Left renal pelvis (tissue), 4 donors: ENCODE measurements at places on chromosomes 3 and 15. TPM values are rescaled to one million over a fixed set of nuclear protein-coding genes. Genes with fewer than 3 reads are reported as not detected.

ZKSCAN7 gene
- polyA plus RNA-seq, result 16.5 TPM

LPP gene
- polyA plus RNA-seq, result 21.3 TPM

ISLR gene
- 57.4 TPM for polyA plus RNA-seq

DNA sequence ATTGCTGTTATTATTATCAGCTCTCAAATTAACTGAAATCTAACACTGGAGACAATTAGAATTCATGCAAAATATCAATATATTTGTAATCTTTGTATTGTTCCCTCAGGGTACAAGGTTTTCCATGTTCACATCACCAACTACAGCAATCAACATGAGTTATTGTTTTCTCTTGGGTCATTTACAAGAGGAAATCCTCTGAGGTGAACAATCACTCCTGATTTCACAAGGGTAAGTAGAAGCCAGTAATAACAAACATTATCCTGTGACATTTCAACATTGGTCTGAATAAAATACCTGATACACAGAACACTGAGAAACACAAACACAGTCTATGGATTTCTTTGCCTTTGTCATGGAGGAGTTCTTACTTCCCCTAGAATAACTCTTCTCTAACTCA, 174.0 kb downstream of the SUCNR1 start:
- DNase-seq, result no peak

DNA sequence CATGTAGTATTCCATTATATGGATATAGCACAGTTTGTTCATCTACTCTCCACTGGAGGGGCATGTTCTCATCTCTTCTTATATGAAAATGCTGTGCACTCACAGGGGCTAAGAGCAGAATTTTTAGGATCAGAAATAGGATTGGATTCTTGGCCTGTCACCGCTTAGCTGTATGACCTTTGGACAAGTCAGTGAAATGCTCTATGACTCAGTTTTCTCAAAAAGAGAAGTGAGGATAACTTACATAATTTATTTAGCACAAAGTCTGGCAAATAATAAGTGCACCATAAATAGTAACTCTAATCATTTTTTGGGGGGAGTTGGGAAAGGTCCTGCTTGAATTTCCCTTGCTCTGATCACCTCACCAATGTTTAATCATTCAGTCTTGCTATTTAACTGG, 103.7 kb upstream of the LRIG1 start:
- DNase-seq, result no peak

- no peak for DNase-seq
Measured at GRCh38 chr3:11720917-11721411, 77.2 kb upstream of the VGLL4 start.

- peak; percentile 66 for DNase-seq
Measured at GRCh38 chr3:14925729-14926591, 21.4 kb upstream of the NR2C2 start.

DNA sequence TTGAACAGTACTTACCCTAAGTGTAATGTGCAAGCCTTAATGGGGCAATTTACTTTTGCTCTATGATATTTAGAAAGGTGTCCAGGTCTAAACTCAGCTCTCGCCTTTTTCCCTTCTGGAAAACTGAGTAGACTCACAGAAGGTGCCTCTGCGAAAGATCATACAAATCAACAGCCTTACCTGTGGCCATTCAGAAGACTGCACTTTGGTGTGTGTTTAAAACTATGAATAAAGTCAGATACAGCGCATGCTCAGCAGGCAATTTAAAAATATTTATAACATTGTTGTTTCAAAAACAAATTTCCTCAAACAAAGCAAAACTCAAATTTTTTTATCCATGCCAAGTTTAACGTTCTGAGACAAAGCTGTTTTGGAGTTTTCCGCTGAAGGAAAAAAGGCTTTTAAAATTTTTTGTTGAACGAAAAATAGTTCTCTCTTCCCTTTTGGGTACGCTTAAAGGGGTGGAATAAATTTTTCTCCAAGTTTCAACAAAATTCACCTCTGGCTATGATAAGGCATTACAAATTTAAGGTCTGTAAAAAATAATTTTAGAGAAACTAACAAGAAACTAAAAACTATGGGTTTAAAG, 156.3 kb downstream of the TIGIT start:
- DNase-seq, result no peak

DNA sequence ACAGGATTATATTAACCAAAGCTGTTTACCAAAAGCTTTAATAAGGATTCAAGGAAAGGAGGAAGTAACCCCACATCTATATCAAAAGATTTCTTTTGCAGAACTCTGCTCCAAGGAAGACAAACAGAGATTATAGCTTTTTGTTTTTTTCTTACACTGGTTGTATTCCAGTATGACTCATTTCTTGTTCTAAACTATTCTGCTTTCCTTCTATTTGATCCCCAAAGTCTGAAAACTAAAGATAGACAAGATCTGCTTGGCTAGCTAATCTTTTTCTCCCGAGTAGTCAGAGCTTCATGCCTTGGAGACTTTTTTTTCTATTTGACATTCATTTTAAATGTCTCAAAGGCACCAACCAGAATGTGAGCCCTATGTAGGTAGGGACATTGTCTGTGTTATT, 36.8 kb upstream of the FRMD5 start:
- no peak for DNase-seq
